ENCODE measurements at places on chromosomes 16 and 17.

DNA sequence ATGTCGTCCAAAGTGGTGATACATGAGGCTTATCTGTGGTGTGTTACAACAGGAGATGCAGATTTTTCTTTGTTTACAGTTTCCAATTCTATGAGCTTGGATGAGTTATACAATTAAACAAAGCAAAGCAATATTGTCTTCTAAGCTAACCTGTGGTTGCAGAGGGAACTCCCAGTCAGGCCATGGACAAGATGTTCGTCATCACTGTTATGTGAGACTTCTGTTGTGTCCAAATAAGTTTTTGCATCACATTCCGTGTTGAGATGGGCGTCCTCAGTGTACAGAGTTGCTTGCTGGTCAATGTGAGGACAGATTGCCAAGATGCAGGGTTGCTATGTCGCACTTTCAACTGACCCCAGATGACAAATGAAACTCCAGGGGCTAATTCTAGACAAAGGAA is 189.3 kb downstream of the IRF8 start:
- no peak for DNase-seq

- no peak for DNase-seq
These were observed 29.5 kb upstream of the PIK3R6 start for GRCh38 chr17:8896641-8897635.

- no peak for DNase-seq
These were observed 27.1 kb downstream of the MEOX1 start for GRCh38 chr17:43634591-43635125.

DNA sequence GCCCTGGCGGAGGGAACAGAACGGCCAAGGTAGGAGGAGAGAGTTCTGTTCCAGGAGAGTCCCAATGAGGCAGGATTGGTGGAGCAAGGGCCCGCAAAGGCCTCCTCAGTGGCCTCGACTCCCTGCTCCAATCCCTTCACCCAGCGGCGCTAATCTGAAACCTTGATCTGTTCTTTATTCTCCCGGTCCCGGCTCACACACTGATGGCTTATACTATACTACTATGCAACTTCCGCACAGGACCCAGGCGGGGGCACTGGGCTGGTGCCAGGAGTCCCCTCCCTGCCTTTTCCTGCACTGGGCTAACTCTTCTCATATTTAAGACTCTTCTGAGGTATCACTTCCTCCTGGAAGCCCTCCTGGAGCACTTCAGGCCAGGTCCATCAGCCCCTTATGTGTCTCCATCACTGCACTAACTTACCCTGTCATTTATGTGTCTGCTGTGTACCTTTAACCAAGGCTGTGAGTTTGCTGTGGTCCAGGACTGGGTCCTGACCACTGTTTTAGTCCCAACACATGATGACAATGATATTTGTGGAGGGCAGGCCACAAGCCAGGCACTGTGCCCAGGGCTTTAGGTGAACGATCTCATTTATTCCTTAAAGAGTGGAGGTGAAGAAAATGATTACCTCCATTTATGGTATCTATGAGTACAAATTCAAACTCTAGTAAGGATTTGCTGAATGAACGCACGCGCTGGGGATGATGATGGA is 6.8 kb downstream of the CCDC102A start:
- no peak for DNase-seq

DNA sequence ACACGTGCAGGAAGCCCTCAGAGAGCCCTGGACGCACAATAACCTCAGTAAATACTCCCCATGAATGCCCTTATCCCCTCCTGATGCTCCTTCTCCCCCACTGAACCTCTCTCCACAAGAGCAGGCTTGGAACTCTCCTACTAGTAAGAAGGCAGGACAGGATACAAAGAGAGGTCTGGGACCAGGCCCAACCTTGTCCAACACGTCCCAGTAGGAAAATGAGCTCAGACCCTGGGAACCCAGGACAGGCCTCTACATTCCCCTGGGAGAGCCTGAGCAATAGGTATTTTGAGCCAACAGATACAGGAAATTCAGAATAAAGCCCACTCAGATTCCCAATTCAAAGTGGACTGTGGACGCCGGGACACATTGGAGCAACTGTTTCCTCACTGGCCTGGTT is 19.2 kb downstream of the ZNF423 start:
- no peak for DNase-seq

DNA sequence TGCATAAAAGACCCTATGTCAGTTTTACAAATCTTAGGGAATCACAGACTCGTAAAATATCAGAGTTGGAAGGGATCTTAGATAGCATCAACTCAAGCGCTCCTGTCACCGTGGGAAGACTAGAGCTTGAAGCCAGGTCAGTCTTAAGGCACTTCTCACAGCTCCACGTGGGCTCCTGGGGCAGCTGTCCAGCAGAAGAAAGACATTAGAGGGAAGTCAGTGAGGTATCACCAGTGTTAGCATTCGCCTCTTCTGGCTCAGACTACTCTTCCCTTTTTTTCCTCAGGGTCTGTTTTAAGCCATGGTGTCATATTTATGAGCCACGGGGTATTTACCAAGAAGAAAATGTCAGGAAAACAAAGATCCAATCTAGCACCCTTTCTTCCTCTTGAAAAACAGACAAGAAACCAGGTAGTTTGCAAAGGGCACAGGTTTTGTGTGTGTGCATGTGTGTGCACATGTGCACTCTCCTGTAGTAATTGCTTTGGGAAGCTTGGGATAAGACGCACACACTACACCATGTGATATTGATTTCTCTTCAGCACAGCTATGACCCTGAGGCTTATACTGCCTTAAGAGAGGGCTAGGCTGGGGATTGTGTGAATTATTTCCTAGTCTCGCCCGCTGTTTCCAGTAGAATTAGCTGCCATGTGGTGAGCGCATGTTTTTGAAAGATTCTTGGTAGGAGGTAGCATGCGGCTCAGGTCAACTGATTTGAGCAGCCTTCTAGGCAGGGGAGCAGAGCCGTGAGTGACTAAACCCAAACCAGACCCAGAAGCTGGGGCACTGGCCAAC is 61.0 kb upstream of the ELAC2 start:
- no peak for DNase-seq

DNA sequence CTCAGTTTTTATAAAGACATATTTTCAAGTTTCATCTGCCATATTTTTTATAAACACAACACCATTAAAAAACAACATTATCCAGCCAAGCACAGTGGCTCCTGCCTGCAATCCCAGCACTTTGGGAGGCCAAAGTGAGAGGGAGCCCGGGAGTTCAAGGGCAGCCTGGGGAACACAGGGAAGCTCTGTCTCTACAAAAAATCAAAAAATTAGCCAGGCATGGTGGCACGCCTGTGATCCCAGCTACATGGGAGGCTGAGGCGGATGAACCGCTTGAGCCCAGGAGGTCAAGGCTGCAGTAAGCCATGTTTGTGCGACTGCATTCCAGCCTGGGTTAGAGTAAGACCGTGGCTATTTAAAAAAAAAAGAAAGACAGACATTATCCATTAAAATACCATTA is 17.2 kb upstream of the NTAN1 start:
- no peak for DNase-seq

DNA sequence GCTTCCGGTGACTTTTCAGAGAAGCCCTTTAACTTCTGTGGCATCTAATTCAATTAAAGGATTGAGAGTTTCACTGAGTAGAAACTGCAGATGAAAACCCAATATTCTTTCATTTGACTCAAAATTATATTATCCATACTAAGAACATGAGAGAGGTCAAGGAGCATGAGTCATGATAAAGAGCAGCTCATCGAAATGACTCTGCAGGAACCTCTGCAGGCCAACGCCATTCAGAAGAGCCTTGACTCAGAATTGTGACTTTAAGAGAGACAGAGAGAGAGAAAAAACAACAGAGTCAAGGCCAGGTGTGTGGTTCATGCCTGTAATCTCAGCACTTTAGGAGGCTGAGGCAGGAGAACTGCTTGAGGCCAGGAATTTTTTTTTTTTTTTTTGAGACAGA is 417.2 kb upstream of the XYLT1 start:
- DNase-seq, result no peak

DNA sequence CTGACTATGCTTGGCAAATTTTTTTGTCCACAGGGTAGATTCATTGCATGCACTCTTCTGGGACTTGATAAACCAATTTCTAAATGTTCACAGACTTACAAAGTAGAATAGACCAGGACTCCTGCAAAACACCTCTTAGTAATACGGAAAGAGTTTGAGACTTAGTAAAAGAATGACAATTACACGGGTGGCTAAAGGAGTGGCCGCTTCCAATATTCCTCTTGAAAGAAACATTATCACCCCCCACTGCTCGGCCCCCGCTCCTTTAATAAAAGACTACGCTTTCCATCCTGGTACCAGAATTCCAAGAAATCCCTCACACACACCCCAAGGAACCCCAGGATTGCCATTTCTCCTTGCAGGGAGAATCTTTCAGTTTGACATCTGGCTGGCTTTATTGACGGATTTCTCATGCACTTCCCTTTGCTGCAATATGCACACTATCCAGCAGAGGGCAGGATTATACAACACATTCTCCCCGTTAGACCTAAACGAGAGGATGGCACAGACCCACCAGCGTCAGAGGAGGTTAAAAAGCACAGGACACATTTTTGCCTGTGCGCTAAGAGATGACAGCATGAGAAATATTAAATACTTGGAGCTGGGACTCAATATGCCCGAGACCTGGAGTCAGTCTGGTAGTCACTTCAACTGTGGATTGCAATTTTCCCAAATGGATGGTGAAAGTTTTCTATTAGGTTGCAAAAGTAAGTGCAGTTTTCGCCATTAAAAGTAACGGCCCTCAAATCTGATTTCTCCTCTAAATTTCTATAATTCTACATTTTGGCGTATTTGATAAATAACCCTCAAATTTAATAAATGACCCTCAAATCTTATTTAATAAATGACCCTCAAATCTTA is 46.6 kb upstream of the NUDT7 start:
- peak; percentile 62 for DNase-seq

DNA sequence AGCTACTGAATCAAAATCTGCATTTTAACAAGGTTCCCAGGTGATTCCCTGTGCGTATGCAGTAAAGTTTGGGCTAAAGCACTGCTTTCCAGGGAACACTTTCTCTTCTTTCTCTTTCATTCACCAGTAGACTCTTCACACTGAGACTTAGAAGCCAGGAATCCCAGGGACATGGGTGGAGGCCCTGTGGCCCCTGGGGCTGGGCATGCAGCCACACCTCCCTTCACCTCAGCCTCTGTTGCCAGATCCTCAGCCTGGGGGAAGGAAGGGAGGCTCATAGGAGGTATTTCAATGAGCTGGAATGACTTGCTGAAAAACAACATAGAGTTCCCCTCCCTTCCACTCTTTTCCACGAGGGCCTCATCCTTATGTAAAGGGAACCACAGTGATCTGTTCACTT is 1.2 kb downstream of the G6PC3 start:
- DNase-seq, result no peak

- no peak for DNase-seq
These were observed 53.7 kb upstream of the RCVRN start for GRCh38 chr17:9958586-9959281.

DNA sequence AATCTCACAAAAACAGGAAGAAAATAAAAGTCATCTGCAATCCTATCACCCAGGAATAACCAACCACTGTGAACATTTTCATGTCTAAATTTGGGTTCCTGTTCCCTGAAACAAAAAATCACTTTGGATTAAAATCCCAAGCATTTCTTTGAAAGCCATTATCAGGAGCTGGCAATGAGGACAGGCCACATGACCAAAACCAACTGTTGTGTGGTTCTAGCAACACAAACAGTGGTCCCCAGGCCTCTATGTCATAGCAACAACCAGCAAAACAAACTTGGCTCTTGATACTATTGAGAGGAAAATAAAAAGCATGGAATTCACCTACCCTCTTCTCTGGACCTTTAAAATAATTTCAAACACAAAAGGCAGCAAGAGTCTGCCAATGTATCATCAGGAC is 252.5 kb downstream of the SLC39A11 start:
- no peak for DNase-seq

DNA sequence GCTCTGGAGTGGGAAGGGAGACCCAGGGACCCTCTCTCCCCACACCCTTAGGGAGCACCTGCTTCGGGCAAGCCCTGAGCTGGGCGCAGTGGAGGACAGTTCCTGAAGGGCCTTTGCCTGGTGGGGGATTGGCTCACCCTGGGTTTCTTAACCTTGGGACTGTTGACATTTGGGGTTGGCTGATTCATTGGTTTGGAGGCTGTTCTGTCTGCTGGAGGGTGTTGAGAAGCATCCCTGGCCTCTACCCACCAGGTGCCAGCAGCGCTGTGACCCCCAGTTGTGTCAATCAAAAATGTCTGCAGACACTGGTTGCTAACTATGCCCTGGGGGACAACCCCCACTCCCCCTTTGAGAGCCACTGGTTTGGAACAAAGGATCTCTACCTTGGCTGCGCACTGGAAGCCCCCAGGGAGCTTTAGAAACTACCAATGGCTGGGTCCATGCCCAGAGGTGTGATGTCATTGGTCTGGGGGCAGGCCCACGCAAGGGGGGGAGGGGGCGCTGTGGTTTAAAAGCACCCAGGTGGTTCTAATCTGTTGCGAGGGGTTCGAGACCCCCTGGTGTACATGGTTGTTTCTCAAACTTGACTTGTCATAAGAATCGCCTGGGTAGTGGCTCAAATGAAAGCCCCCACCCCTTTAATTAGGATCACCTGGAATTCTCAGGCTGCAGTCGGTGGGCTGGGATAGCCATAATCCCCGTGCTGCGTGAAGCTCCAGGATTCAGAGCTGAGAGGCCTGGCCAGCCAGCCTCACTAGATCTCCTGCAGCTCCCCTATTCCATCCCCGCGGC is 151.9 kb upstream of the GSE1 start:
- no peak for DNase-seq

DNA sequence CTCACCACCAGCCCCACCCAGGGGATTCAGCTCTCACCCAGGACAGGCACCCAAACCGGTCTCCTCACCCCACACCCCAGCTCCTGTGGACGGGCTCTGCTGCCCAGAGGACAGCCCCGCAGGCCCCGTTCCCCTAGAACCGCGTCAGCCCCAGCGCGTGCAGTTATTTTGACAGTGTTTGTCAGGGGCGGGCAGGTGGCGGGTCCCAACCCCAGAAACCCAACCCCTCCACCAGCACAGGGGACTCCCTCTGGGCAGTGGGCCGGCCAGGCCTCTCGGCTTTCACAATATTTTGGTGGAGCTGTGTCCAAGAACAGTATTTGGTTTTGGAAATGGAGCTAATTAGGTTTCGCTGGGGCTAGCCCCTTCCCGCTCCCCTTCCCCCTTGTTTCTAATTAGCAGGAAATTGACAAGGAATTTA is 44.8 kb downstream of the BAHCC1 start:
- no peak for DNase-seq

DNA sequence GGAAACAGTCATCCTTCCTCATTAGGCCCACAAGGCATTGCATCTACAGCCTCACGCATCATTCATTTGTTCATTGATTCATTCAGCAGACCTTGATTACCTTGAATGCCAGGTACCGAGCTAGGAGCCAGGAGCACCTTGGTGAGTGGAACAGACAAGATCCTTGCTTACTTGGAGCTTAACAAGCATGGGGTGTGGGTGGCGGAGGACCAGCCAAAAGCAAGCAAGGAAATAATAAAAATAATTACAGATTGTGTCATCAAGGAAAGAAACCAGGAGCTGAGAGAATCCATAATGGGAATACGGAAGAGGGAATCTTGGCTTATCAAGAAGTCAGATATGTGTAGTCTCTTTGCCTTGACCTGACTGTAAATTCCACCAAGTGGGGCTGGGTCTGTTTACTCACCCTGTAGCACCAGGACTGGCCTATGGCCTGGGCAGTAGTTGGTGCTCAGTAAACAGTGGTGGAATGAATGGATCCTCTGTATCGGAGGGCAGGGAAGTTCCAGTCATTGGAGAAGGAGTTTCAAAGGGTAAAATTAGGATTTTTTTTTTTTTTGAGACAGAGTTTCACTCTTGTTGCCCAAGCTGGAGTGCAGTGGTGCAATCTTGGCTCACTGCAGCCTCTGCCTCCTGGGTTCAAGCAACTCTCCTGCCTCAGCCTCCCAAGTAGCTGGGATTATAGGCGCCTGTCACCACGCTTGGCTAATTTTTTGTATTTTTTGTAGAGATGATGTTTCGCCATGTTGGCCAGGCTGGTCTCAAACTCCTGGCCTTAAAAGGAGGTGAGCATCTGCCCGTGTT is 157.7 kb downstream of the MSI2 start:
- no peak for DNase-seq

Data from nucleus accumbens (tissue), 56 donors.